NAMALWA (cell line): ENCODE measurements at places on chromosomes 2 and 18.

GRCh38 chr2:106523976-106524665 is 37.0 kb downstream of the CD8B2 start:
- DNase-seq, result no peak

- no peak for DNase-seq
Measured at GRCh38 chr2:158975271-158975921, 7.0 kb downstream of the TANC1 start.

DNA sequence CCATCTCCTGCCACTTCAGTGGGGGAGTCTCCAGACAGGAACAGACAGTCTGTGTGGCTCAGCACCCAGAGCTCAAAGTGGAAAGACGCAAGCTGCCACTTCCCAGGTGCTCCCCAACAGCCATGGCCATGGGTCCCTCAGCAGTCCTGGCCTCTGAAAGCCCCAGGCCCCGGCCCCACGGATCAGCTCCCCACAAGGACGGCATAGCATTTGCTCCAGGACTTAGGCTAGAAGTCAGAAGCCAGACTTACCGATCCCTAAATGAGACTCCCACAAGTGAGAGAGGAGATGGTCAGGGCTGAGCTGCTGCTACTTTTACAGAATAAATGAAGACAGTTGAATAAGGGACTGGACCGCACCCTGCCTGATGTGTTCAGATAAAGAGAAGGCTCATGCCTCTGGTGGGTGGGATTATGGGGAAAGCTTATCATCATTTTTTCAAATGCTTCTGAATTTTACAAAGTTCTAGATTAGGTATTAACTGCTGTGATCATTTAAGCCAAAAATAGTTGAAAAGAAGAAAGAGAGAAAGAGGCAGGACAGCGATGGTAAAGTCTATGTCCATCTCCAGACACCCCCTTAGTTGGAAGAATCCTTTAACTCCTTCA is 50.5 kb downstream of the ADD2 start:
- no peak for DNase-seq

DNA sequence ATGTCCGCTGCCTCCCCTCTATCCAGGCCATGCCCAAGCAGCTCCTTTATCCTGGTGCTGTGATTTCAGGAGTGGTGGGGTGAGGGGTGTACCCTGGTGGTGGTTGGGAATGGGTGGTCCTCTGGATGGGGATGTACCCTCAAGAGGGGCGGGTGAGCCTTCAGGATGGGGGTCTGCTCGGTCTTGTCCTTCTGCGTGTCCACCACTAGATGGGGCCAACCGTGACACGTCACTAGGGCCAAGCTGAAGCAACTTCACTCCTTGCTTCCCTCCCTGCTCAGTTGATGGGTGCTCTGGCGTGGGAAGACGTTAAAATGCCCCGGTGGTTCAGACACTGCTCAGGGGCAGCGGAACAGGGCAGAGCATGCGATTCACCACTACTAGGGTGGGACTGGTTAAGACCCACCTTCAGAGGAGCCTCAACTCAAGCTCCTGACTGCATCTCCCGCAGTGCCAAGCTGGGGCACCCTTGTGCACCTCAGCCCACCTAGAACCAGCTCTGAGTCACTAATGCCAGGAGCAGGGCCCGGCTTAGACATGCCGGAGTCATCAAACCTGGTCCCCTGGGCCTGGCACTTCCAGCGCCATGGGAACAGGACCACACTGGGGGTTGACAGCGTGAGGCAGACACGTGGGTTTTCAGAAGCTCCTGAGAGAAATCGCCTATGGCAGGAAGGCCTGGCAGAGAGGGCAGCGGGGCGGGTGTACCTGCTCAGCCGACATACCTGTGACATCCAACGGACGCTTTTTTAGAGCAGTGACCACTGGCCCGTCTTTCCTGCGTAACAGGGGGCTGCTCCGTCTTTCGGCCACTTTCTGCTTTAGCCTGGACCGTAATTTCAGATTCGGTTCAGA is 256.7 kb downstream of the HDAC4 start:
- DNase-seq, result peak; percentile 35

GRCh38 chr2:88642278-88642677 is 15.0 kb upstream of the EIF2AK3 start:
- DNase-seq, result no peak

GRCh38 chr2:68483011-68483410 is 15.6 kb downstream of the APLF start:
- DNase-seq, result no peak

DNA sequence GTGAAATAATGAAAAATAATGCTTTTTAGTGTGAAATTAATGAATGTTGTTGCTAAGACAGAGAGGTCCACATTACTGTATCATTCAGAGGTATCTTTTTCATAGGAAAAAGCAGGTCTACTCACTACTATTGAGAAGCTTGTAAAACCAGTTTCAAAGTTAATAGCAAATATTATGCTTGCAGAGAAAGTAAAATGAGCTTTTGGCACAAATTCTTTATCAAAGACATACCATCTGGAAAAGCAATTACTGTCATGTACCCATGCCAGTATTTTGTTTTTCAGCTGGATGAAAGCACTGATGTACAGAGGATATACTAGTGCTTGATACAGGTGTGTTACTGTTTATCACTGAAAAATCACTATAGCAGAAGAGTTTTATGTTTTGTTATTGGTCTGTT is 77.5 kb downstream of the NCOA1 start:
- DNase-seq, result no peak

DNA sequence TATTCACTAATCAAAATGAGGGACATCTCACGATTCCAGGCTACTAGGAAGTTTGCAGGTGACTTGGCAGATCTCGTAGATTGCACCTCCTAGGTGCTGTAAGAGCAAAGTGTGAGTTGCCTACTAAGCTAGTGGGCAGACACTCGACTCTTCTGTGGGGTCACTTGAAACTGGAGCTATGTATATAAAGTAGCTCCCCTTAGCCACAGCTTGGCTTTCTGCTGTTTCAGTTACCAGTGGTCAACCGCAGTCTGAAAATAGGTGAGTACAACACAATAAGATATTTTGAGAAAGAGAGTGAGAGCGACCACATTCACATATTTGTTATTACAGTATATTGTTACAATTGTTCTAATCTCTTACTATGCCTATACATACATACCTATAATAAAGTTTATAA is 23.3 kb downstream of the CTAGE1 start:
- no peak for DNase-seq

DNA sequence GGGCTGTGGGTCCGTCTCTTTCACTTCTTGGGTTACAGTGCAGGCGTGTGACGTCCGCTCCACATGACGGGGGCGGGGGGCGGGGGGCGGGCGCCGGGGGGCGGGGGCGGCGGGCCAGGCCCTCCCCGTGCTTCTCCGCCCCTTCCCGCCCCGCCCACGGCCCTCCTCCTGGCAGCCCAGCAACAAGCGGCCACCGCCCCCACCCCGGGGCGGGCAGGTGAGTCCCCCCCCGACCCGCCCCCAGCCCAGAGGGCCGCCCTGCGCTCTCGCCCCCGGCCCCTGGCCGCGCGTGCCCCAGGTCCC is 3.6 kb downstream of the ZNF516 start:
- peak; percentile 72 for DNase-seq

GRCh38 chr2:121159291-121160071 is 125.5 kb downstream of the TFCP2L1 start:
- DNase-seq, result no peak

DNA sequence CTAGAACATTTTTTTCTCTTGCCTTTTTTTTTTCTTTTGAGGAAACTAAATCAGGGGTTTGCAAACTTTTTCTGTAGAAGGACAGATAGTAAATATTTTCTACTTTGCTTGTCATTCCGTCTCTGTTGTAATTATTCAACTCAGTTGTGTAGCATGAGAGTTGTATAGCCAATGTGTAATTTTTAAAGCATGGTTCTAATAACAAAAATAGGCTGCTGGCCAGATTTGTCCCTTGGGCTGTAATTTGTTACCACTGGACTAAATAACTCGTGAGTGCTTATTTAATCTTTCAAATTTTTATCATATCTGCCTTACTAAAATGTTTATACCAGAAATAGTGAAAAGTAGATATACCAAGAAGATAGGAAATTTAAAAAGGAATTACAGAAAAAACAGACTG is 43.0 kb downstream of the CCDC148 start:
- no peak for DNase-seq

DNA sequence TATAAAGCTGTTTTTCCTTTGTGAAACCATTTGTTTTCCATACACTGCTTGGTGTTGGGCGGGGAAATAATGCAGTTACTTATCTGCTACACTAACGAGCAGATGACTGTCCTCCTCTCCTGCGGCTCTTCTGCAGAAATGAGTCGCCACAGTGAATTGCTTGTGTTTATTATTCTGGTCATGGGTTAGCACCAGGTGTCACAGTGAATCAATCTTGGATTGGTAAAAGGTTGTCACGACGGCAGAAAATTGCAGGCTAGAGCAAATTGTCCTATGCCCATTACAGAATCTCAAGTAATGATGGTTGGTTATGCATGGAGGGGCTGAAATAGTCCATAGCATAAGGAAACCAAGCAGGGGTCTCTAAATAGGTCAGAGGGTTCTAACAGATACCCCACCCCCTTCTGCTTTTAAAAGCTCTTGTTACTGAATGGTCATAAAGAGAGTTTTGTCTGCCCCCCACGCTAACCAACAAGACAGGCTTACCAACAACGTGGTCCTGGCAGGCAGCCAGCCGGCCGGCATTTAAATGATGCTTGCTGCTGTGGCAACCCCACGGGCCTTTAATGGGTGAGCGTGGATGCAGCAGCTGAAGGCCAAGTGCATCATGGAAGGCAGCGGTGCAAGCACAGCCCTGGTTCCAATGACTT is 29.5 kb downstream of the RAB31 start:
- no peak for DNase-seq

GRCh38 chr2:43717322-43717721 is 41.1 kb upstream of the C1GALT1C1L start:
- DNase-seq, result no peak

DNA sequence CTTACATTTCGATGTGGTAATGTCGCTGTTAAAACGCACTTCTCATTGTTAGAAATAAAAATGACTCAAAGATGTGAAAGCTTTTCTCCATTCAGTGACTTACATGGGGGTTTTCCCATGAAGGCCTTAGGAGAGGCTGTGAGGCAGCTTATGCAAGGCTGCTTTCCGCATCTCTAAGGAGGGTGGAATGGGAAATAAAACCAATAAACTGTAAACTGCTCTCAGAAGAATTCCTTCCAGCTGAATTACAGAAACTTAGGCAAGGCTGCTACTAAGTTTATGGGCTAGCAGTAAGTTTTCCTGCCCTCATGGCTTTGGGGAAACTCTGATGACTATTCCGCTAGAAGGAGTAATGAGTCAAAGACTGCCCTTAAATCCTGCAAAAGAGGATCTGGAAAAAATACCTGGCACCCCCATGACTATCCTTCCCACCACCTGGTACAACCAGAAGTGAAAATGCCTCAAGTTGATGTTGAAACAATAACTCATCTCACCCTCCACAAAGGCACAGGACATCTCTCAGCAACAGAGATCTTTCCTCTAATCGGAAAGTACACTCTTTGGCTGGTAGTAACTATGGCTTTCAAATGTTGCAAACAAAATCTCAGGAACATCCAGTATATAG is 97.7 kb upstream of the SMAD7 start:
- no peak for DNase-seq

- no peak for DNase-seq
Measured at GRCh38 chr2:180699657-180700361, 280.6 kb upstream of the UBE2E3 start.

DNA sequence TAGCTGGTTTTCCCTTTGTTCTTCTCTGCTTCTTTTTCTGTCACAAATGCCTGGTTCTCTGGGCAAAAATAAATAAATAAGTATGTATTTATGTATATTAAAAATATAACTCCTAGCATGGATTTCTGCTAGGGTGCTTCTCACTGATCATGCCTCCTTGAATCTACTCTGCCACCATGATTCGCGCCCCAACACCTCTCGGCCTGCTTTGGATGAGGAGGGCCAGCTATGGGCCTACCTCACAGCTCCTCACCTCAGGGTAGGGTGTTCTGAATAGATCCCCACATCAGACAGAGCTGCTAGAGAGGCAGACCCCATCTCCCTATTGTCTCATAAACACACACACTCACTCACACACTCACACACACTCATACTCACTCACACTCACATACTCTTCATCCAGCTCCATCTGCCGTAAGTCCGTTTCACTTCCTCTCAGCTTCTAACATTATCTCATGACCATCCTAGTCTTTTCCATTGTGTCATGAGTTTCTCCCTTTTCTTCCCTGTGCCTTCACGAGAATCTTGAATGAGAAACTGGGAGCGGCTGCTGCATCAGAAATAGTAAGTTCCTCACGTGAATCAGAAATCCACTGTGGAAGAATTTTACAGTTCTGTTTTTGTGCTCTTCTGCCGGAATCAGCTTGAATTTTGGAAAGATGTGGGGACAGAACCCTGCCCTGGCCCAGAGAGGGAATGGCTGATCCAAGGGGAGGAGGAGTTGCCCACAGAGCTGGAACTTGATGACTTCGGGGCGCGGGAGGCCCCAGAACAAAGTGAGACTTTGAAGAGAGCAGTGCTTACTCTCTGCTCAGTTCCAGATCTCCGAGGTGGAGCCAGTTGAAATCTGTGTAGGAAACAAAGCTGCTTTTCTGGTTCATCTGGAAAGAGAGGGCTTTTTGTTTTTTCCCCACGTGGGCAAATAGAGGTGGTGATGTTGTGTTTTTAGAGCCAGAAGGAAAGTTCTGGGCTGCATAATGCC is 20.9 kb downstream of the ANXA4 start:
- DNase-seq, result peak; percentile 10

DNA sequence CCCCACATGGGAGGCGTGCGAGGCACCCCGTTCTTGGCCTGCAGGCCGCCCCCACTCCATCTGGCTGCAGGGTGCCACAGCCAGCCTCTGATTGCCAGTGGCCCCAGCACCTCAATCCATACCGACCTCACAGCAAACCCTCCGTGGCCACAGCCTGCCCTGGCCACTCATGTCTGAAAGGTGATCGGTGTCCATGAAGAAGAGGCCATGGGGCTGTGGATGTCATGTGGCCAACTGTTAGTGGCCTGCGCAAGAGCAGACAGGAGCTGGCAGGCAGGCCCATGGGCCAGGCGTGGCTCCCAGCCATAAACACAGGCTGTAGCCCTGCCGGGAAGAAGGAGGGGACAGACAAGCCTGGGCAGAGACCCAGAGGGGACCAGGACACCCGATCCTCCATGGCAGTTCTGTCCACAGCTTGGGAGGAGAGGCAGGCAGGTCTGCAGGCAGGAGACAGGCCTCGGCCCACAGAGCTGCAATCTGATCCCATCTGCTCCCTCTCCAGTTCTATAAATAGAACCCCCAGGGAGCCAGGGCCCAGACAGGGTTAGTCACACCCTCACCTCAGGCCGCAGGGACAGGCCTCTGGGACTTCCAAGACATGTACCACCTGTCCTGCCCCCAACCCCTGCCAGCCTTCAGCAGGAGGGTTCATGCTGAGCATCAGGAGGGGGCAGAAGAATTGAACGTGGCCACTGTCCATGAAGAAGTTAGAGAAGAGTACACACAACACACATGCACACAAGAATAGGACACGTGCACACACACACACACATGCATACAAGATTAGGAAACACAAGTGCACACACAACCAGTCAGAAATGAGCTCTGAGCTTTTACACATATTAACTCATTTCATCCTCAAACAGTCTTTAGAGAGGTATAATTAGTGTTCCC is 16.9 kb downstream of the STEAP3 start:
- no peak for DNase-seq

DNA sequence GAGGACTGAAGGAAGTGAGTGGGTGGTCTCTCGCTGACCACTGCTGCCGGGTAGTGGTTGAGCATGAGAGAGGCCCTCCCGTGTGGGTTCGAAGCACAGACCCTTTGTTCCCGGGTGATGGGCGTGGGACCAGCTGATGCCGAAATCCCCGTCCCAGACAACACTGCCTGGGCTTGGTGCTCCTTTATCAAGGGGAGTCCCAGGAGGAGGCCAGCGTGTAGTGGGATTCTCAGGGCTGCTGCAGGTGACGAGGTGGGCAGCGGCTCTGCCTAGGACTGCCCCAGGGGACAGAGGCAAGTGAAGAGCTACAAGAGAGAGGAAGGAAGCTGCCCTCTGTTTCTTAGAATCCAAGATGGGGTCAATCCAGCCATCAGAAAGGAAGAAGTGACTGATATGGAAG is 251.3 kb upstream of the PXDN start:
- no peak for DNase-seq
